ENCODE measurements at places on chromosomes 16 and 17. TPM values are rescaled to one million over a fixed set of nuclear protein-coding genes. Genes with fewer than 3 reads are reported as not detected.

DNA sequence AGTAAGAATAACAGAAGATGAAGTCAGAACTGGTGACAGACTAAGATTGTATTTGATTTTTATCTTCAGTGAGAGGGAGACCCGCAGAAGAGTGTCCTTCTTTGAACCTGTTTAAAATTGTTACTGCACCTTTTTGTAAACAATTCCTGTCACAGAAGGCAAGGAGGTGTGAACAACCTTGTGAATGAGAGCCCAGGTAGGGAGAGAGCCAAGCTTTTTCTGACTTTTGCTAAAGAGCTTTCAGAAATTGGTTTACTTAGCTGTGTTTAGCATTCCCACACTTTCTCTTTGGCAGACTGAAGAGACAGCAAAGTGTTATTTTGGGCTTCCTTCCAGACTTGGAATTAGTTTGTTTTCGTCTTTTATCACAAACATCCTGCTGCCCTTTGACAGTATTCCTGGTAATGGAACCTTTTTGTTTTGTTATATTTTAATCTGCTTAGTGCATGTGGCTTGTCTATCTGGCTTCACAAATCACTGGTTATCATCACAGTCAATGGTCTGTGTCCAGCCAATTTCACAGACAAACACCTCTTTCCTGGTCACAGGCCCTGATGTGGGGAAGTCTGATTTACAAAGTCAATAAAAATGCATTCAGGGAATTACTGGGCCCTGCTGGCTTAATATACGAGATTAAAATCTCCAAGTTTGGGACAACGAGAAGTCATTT, 85.7 kb upstream of the HS3ST2 start:
- no peak for DNase-seq

- no peak for DNase-seq
Measured at GRCh38 chr17:59362811-59363205, 31.4 kb downstream of the YPEL2 start.

- DNase-seq, result peak; percentile 68
Measured at GRCh38 chr17:36849871-36850348, 87.4 kb upstream of the LHX1 start.

GRCh38 chr17:65175952-65176351, 38.8 kb downstream of the RGS9 start:
- DNase-seq, result no peak

- DNase-seq, result no peak
Measured at GRCh38 chr16:8867932-8868415, 832 bp downstream of the CARHSP1 start.

GRCh38 chr17:80874866-80875445, 116.7 kb upstream of the CHMP6 start:
- DNase-seq, result no peak

TNRC6C gene
- total RNA-seq, result 1.5 TPM

PRSS33 gene
- not detected for total RNA-seq

- no peak for DNase-seq
Measured at GRCh38 chr17:16947470-16947869, 24.4 kb downstream of the TNFRSF13B start.

DNA sequence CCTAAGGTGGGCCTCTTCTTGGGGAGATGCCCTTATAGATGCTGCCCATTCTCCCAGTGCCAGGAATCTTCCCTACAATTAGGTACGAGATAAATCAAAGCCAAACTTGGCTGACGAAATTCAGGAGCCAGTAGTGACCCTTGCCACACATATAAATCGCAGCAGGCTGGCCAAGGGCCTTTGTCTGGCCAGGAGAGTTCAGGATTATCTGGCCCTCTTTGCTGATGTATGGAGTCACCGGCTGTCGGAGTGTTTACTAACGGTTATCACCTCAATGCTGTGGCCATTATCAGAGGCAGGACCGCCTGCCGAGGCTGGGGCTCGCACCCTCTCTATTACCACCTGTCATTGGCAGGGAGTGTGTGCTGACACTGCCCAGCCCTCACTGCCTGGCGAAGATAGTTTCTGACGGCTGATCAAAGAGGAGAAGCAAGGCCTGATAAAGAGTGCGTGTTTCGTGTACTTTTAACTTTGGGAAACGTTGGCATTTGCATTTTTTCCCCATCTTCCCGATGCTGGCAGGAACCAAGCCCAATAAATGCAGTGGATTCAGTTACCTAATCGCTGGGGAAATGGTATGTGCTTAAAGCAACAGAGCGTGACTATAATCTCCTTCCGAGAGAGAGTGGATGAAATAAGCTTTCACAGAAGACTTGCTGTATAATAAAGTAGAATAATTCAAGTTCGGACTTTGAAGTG, 32.8 kb upstream of the TBX2 start:
- DNase-seq, result no peak

CDH15 gene
- not detected for total RNA-seq

TMEM98 gene
- 53.7 TPM for total RNA-seq

TBC1D3K gene
- not detected for total RNA-seq

PRCD gene
- total RNA-seq, result 0.88 TPM

MT1G gene
- 1.7 TPM for total RNA-seq

EFCAB5 gene
- total RNA-seq, result 0.28 TPM

MYO19 gene
- 110 TPM for total RNA-seq

DNA sequence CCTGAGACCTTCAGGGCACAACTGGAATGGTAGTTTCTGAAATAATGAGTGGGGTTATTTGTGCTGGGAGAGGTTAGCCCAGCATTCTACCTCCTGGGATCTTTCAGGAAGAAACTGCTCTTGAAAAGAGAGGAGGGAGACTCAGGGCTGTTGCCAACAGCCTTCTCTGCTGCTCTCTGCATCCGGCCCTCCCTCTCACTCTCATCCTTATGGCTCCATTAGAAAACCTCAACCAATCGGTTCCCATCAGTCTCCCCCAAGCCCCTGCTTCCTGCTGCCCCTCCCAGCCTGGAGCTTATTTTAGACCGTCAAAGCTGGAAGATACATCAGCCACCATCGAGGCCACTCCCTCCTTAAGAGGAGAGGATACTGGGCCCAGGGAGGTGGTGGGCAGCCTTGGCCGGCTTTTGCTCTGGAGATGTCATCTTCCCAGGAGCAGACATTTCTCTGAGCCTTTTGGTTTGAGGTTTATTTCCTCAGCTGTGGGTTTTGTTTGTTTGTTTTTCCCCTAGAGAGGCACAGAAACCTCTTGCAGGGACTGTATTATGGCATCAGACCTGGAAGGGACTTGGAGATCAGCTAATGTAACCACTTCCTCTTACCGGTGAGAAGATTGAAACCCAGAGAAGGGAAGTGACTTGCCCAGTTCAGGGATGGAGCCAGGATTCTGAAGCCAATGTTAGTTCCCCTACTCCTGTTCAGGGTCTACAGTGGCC, 2.7 kb downstream of the MPRIP start:
- DNase-seq, result no peak

GRCh38 chr17:15896277-15896676, 48.7 kb upstream of the ADORA2B start:
- no peak for DNase-seq

DNA sequence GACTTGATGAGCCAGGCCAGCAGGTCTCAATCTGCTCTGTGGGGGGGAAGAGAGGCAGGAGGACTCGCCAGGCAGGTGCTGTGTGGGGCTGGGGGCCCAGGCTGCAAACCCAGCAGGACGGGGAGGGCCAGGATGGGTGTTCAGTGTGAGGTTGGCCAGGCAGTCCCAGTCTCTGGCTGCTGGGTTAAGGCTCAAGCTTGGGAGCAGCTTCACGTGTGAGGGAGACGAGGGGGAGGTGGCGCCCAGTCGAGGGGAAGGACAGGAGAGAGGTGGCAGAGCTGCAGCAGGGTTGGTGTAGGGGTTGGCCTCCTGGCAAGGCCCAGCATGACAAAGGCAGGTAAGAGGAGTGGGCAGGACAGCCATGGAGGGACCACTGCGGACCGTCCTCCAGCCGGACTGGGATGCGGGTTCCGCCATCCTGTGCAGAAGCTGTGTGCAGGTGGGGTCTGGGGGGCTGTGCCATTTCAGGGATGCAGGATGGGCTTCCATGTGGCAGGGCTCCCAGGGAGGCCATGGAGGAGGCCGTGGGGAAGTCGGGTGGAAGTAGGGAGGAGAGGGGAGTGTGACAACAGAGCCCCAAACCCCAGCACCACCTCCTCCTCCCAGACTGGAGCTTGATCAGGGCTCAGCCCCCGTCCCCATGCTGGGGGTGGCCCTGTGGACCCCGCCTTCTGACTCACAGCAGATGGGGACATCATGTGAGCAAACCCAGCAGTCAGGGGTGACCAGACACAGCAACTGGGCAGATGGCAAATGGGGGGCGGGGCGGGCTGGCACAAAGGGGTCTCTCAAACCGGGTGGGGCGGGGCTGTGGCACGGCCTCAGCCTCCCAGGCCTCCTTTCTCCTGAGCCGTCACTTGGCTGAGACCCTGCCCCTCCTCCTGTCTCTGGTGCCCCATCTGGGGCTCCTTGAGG, 2.8 kb downstream of the ADGRG1 start:
- DNase-seq, result no peak

GRCh38 chr17:75078284-75079022, 9.3 kb upstream of the SLC16A5 start:
- no peak for DNase-seq

DNA sequence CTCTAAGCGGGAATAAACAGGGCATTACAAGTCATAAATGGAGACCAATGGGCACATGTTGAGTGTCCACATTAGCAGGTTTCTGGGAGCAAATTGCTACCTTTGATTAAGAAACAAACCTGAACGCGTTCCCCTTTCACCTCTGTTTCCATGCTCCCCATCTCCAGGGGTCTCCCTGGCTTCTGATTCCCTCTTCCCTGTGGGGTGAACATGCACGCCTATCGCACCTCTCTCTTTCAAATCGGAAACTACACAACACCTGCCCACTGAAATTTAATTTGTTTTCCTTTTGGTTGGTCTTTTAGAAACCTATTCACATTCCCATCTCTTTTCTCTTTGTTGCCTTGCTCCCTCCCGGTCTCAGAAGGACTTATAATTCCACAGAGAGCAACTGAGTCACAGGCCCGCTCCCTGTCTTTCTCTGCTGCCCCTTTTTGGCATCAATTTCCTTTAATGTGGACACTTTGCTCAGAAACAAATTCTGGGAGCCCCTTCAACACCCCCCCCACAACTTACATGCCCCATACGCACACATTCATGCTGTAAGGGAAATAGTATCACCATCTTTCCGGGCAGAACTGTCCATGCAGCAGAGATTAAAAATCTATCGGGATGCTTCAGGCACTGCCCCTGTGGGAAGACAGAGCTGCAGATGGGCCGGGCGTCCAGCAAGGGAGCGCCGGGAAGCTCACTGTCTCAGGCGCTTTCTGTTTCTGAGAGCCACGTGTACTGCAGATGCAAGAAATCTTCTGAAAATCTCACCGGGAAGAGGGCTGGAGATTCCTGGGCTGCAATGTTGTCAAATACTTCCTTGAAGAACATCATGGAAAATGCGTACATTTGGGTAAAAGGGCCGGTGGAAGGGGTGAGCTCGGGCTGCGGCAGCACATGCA, 7.2 kb upstream of the FOXF1 start:
- no peak for DNase-seq

GRCh38 chr17:70499067-70499786, 329.9 kb downstream of the KCNJ2 start:
- no peak for DNase-seq

GLTPD2 gene
- total RNA-seq, result not detected

DNA sequence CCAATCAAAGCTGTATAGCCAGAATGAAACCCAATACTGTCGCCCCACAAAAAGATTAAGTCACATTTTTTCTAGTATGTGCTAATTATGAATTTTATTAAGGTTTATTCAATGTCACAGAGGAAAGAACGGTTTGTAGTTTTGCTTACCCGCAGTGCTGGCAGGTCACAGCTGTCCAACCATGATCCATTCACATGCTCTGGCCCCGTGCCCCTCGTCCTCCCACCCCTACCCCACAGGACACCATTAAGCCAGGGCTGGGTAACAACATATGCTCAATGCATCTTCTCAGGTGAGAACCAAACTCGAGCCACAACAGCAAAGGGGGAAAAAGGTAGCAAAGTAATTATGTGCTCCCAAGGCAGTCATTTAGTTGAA, 589 bp upstream of the FBF1 start:
- DNase-seq, result no peak

PPL gene
- 41.5 TPM for total RNA-seq

ZNF624 gene
- 4.0 TPM for total RNA-seq

- DNase-seq, result peak; percentile 46
Measured at GRCh38 chr16:78122774-78123315, 23.4 kb downstream of the WWOX start.

GRCh38 chr17:21286909-21287702, 2.6 kb downstream of the MAP2K3 start:
- DNase-seq, result no peak

- no peak for DNase-seq
Measured at GRCh38 chr17:60391471-60392041, 377 bp downstream of the USP32 start.

DNA sequence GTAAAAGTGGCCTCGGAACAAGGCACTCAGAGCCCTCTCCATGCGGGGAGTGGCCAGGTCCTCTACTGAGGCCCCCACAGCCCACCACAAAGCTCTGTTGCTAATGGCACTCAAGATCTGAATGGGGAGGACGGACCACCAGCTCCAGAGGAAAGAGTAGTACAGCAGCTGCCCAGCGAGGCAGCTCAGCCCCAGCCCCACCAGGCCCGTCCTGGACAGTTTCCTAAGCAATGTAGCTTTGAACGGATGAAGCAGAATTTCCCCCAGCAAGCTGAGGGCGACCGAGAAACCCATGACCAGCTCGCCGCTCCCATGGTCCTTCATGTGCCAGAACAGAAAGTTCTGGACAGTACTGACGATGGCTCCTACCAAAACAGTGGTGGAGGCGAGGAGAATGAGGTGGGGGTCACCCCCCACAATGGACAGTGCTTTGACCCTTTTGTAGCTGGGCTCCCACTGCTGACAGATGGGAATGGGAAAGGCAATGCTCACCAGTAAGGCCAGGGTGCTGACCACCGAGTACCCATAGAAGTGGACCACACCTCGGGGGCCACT, 1.5 kb downstream of the MFSD6L start:
- no peak for DNase-seq

HBQ1 gene
- total RNA-seq, result 0.28 TPM

- no peak for DNase-seq
Measured at GRCh38 chr16:799948-800833, at the start of gene GNG13. Gene GNG13 (minus strand): TSS chr16:800734. CDS start chr16:799077, 1,657 bp downstream.

DNA sequence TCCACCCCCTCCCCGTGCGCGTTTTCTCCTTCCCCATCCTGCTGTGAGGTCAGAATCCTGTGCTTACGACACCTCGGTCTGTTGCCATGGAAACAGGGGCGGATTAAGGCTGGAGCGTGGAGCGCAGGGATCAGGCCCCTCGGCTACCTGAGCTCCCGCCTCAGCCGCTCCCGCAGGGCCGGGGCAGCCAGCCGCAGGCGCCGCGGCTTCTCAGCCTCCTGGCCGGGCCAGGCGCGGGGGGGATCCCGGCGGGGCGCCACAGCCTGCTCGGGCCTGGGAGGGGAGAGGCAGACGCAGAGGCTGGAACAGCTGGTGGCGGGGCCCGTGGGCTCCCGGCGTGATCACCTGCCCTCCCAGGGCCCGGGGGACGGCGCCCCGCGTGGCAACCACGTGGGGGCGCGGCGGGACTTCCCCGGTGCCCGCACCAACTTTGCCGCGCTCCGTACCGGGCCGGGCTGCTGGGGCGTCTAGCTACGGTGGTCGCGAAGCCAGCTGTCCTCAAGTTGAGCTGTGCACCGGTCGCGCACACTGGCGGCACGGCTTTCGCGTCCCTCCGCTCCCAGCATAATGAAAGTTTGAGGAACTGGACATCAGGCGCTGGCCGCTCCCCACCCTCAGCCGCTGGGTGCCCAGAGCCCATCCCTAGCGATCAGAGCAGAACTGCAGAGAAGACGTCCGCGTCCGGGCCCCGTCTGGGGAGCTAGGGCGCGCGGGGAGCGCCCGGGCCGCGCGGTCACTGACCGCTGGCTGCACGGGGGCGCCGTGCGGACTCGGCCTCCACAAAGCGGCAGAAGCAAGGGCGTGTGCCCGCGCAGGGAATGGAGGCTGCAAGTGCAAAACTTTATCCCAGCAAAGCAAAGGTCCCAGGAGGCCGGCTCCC, 1.2 kb downstream of the RTN4RL1 start:
- DNase-seq, result peak; percentile 16

GRCh38 chr17:948284-948852, 31.2 kb downstream of the NXN start:
- peak; percentile 62 for DNase-seq

All from foreskin keratinocyte (primary cell).